ENCODE measurements at places on chromosomes 12 and 14.

DNA sequence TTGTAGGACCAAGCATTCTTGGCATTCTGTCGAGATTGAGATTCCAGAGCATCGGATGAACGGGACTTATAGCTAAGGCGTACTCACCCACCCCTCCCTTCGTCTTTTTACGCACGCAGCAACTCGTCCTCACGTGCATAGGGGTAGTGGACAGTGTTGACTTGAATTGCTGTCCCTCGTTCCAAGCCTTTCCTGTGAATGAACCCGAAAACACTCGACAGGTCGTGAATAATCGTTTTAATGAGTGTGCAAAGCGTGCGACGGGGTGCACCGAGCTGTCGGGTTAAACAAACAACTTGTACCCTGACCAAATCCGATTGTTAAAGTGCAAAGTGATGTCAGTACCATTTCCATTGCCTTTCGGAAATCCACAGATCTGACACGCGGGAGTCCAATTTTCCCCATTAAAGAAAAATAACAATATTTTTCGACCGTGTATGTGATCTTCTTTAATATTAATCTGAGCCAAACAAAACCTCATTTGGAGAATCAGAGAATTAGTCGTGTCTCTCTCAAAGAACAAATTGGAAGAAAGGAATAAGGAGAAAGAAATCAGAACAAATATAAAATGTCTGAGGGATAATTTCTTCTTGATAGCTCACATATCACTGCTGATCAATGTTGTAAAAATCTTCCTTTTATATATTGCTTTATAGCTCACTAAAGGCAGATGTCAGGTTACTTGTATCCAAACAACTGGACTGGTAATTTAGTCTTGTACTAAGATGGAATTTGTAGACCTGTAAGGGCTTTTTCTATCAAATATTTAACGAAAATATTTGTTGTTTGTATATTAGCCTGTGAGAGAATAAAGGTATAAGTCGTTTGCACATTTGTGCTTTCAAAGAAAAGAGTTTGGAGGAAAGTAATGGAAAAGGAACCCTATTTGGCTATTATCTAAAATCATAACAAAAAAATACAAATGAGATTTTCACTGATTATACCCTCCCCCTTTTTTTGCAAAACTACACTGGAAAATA, 11.8 kb downstream of the FOXG1 start:
- no peak for DNase-seq

GRCh38 chr12:57723630-57723962, 14.9 kb downstream of the AGAP2 start:
- DNase-seq: no peak

GRCh38 chr14:95679148-95679815, 6.9 kb upstream of the TCL1B start:
- no peak for DNase-seq

GRCh38 chr14:91830777-91831176, 36.6 kb downstream of the TC2N start:
- no peak for DNase-seq

- no peak for DNase-seq
Observed at GRCh38 chr14:38143170-38143569, 64.5 kb upstream of the SSTR1 start.

GRCh38 chr12:81359736-81360135, 281.9 kb downstream of the ACSS3 start:
- no peak for DNase-seq

GRCh38 chr12:52953181-52953841, 4.4 kb downstream of the KRT18 start:
- DNase-seq: no peak

DNA sequence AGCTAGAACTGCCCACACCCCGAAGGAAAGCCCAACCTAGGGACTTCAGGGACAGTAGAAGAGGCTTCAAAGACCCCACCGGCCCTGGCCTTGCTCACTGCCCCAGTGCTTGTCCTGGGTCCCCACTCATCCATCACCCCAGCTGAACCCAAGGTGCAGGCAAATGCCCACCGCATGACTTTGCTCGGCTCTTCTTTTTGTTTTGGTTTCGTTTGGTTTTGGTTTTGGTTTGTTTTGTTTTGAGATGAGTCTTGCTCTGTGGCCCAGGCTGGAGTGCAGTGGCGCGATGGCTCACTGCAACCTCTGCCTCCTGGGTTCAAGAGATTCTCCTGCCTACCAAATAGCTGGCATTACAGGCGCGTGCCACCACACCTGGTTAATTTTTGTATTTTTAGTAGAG, 9.0 kb downstream of the CCDC85C start:
- peak; percentile 77 for DNase-seq

GRCh38 chr12:94571556-94571955, 78.8 kb downstream of the TMCC3 start:
- no peak for DNase-seq

GRCh38 chr12:62519043-62519442, 52.4 kb downstream of the MON2 start:
- no peak for DNase-seq

DNA sequence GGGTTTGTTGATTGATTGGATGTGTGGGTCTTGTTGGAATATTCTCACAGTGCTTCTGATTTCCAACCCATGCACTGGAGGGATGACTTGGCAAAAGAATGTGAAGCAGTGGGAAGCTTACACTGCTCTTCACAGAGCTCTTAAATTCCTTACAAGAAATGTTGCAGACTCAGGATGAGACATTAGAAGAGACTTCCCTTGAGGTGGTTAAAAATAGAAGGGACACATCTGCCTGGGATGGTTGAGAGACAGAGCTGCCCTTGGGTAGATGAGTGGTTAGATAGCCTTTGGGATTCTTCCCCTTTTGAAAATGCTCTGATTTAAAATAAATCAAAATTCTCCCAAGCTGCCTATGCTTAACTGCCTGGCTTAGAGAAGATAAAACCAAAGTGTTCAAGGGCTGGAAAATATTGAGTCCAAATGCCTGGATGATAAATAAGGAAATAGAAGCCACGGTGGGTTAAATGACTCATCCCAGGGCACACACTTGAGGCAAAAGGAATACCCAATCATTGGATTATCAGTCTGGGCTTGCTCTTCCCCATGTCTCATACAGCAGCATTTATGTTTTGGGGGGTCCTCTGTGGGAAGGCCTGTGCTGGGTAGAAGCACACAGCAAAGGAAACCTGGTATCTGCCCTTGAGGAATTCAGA, 264.3 kb downstream of the AKAP6 start:
- DNase-seq: no peak

DNA sequence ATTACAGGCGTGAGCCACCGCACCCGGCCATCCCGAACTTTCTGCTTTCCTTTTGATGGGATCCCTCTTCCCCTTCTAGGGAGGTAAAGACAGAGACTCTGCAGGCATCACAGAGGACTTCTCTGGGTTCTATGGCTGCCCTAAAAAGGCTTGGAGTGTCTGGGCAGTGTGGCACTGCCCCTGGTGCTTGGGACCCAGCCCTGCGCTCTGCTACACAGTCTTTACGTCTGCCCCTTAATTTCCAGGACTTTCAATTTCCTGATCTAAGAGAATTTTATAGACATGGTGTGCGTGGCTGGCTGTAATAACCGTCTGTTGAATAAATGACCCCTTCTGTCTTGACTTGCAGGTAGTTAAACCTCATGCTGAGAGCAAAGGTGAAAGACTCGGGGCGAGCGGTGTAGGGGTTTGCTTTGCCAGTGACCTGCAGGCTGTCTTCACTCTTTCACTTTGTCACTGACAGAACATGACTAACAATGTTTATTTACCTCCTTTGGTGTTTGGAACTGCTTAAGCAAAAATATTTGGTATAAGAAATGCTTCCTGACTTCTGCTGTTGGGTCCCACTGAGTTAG, 110.9 kb upstream of the MAP1LC3B2 start:
- no peak for DNase-seq

DNA sequence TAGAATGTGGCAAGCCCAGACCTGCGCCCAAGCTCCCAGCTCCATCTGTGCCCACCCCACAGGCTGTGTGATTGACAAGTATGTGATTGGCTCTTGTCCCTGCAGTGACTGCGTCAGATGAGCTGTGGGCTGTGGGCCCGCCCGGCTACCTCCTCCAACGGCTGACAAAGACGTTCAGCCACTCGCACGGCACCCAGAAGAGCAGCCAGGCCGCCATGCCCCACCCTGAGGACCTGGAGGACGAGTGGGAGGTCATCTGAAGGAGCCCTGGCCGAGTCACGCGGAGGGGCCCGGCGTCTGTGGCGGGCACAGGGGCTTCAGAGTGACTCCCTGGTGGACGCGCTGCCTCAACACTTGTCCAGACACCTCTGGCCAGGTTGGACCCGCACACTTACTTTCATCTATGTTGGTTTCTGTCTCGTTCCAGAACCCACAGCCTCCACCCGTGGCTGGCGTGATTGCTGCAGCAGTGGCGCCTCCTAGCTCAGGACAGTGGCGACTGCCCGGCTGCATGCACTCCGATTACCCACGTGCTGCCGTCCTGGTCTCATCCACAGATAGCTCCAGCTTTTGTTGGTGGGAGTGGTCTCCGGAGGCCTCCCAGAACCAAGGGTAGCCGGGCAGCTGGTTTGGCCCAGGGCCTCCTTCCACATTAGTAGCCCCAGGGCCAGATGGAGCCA, 11.4 kb downstream of the ANKRD9 start:
- no peak for DNase-seq

GRCh38 chr14:78637908-78638475, 467.8 kb downstream of the NRXN3 start:
- DNase-seq: no peak

- DNase-seq: no peak
Observed at GRCh38 chr14:88289234-88289633, 33.8 kb downstream of the KCNK10 start.

DNA sequence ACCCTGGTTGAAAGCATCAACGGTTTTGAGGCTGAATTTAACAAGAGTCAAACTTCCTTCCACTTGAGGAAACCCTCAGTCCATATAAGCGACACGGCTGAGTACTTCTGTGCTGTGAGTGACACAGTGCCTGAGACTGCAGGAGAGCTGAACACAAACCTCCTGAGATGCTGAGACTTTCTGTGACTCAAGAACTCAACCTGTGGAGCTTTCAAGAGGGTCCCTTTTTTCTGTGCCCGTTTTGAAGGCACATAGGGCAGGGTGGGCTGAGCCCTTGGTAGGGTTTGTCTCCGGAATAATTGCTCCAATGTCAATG, 305.3 kb upstream of the OR4E1 start:
- no peak for DNase-seq

Measured in activated effector memory CD4-positive, alpha-beta T cell treated with anti-CD3 and anti-CD28 coated beads, Interleukin-2, amount 50 U/mL, for 16 hours (primary cell).